ENCODE measurements at places on chromosomes 6 and 20.

- peak; percentile 13 for DNase-seq
These were observed 155.6 kb downstream of the OGFRL1 start for GRCh38 chr6:71444222-71444621.

DNA sequence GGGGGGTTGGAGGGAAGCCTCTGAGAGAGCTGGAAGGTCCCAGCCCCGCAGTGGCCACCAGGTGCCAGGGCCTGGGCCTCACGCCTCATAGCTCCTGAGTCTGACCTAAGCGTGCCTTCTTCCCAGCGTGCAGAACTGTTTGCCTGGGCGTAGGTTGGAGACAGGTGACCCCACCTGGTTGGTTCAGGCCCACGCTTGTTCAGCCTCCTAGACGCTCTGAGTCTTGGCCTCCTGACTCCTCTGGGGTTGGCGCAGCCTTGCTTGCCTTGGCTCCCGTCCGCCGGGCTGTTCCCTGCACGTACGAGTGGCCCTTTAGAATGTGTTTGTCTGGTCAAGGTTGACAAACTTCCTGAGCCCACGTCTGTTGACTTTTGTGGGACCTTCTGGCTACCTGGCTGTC lies 70.8 kb downstream of the EYA2 start:
- peak; percentile 86 for DNase-seq

DNA sequence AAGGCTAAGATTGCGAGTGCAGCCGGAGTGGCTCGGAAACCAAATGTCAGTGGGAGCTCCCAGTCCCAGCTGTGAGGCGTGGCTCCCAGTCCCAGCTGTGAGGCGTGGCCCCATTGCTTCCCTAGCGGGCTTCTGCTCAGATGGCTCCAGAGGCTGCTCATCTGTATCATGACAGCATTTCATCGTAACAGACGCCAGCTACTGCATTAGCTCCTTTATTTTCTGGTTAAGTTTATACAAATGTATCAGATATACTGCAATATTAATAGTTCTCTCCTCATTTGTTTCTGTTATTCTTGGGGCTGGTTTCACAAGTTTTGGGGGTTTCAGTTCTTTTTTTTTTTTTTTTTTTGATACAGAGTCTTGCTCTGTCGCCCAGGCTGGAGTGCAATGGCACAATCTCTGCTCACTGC lies 34.7 kb upstream of the TBXT start:
- DNase-seq = no peak

DNA sequence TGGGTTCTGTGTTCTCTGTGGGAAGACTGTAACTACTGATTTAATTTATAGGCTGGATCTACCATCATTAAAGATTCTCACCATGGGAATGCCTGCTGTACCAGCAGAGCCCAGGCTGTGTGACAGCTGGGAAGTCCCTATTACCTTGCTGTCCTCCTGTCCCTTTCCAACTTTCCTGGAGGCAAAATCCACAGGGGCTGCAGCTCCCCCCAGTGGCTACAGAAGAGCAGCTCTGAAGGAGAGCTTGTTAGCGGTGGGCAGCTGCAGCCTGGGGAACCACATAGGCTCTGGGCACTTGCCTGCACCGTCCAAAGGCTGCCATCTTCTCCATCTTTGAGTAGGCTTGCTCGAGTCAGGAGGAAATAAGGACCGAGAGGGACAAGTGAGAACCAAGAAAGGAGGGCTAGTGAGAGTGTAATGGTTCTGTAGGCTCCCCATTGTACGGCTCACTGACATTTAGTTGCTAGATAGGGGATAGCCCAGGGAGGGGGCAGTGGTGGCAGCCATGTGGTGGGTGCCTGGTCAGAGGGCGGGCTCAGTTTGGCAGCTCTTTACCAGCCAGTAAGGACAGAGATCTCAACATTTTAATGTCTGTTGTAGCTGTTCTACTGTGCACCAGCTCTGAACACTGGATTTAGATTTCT lies 155.1 kb upstream of the MLIP start:
- peak; percentile 88 for DNase-seq

DNA sequence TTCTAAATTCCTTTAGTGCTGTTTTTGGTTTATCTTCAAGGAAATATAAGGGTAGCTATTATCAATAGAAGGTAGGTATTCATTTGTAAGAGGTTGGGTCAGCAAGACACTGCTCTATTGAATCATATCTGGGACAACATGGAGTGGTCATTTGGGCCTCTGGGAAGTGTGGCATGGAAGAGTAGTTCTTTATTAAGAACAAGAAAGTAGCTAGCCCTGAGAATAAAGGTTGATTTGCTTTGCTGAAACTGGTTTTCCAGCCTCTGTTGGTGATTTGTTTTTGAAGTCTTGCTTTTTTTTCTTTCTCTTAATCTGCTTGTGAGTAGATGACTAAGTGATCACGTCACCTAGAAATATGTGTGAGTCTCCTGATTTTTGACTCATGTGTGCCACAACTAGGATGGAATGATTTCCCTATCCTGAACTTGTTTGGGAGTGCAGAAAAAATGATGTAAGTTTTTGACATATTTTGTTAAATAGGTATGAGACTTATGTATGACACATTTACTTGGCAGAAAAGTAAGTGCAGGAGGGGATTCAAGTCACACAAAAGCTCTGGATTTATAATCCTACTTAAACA lies 381.8 kb downstream of the CENPW start:
- DNase-seq = no peak

DNA sequence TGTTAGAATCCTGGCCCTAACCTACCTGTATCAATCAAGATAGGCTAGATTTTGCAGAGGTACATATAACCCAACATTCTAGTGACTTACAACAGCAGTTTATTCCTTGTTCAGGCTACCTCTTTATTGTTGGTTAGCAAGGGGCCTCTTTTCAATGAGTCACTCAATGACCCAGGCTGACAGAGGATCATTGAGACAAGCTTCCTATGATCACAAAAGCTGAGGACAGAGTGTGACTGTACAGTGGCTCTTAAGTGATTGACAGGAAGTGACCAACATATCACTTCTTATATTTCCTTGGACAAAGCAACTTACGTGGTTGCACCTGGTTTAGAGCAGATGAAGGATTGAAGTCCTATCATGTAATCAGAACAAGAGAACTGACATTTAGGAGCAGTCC lies 740.9 kb downstream of the FRK start:
- no peak for DNase-seq

DNA sequence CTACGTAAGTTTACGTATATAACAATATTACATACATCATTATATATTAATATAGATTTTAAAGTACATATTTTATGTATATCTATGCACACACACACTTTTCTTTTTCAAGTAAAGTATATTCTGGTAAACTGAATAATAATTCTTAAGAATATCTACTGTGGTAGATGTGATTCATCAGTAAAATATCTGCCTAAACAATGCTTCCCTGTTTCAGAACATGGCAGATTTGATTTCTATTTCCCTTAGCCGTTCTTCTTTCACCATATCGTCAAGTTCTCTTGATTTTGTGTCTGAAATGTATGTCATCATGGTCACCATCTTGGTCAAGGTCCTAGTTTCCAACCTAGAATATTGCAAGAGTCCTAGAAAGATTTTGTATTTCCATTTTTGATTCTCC lies 195.6 kb downstream of the HDGFL1 start:
- DNase-seq = no peak

DNA sequence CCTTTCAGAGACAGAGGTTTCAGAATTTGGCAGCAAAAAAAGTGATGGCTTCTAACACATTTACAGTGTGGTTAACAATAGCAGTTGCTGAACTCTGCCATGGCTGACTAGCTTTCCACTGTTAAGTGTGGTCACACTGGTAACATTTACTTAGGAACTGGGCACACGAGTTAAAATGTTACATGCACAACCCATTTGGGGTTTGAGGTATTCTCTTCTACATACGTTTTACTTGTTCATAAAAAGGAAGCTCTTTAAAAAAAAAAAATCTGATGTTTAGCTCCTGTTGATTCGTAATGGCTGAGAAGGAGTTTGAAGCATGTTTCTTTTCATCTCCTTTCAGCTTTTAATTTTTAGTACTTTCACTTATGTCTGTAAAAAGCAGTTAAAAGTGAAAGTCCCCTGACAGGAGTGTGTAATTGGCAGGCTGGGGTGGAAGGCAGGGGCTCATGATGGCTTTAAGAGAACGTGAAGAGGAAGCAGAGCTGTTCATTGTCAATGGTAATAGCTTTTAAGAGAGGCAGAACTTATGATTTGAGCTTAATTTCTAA lies 245.9 kb downstream of the FARS2 start:
- no peak for DNase-seq

GRCh38 chr6:154414021-154414813 lies 57.6 kb upstream of the IPCEF1 start:
- no peak for DNase-seq

DNA sequence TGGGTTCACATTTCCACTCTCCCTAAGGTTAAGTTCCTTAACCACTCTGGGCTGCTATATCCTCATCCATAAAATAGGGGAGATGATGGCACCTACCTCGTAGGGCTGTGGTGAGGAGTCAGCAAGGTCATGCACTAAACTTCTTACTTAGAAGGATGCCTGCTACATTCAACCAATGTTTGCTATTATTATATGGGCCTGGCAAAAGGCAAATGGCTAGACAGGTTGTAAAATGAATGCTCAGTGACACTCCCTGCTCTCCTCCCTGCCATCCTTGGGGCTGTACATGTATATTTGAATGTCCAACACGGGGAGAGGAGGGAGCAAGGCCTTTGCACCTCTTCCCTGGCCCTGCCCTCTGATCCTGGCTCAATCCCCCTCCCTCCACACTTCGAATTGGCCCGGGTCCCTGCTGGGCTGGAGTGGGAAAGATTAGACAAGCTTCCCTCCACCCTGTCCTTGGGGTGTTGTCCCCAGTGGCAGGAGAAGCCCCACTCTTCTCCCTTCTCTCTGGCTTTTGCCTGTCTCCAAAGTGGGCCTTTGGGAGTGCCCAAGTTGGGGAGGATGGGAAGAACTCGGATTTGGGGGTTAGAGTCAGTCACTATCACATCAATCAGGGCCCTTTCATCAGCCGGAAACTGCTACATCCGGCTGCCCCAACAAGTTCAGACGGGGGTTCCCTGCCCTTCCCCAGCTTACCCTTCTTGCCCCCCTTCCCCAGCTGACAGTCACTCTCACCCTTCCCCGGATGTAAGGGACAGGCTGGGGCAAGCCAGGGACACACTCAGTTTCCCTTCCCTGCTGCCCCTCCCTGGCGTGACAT lies 36.3 kb upstream of the VEGFA start:
- no peak for DNase-seq

GRCh38 chr6:156587071-156587470 lies 190.1 kb upstream of the ARID1B start:
- no peak for DNase-seq

GRCh38 chr6:127247114-127248096 lies 19.3 kb upstream of the RNF146 start:
- DNase-seq = no peak

GRCh38 chr6:30463242-30463641 lies 26.1 kb upstream of the HLA-E start:
- DNase-seq = no peak

- DNase-seq = no peak
These were observed 6.4 kb downstream of the CHRNA4 start for GRCh38 chr20:63354636-63355350.

DNA sequence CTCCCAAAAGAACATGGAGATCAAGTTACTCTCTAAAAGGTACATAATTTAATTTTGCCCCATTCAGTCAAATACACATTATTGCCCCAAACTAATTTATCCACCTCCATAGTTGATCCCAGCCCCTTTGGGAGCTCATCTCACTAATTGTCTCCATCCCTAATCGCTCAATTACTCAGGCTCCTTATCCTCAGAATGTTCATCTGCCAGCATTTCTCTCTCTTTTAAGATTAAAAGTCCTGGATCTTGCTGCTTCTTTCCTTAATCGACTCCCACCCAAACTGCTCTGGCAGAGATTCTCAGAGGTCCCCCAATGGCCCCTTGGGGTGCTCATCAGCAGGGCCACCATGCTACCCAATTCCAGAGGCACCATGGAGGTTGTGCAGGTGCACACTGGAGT lies 18.4 kb upstream of the NNAT start:
- DNase-seq = peak; percentile 31

GRCh38 chr6:159099961-159100360 lies 55.2 kb upstream of the TAGAP start:
- DNase-seq = no peak

GRCh38 chr6:13463941-13464340 lies 23.5 kb downstream of the GFOD1 start:
- no peak for DNase-seq

DNA sequence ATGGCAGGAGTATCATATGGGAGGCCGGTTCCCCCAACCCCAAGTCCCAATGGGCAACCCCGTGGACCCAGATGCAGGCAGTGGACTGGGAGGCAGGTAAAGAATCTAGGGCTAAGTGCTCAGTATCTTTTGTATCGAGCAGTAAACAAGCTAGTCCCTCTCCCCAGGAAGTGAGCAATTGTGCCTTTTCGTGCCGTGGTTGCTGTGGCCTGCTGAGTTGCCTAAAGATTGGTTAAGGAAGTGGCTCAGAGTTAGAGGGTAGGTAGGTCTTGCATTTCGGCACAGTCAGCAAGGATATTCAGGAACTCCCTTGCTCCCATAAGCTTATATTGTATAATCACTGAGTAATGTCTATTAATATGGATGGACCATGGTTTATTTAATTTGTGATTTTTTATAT lies 1.3 kb upstream of the DNAH8 start:
- no peak for DNase-seq

- no peak for DNase-seq
These were observed 244.1 kb upstream of the QKI start for GRCh38 chr6:163170294-163170883.

- peak; percentile 77 for DNase-seq
These were observed at the start of gene RSPO3 for GRCh38 chr6:127118298-127119101. Gene RSPO3, plus strand, starts transcription at chr6:127118671. Its CDS starts 522 bp downstream, at chr6:127119193.

GRCh38 chr6:129643968-129644367 lies 66.0 kb downstream of the ARHGAP18 start:
- DNase-seq = peak; percentile 93

DNA sequence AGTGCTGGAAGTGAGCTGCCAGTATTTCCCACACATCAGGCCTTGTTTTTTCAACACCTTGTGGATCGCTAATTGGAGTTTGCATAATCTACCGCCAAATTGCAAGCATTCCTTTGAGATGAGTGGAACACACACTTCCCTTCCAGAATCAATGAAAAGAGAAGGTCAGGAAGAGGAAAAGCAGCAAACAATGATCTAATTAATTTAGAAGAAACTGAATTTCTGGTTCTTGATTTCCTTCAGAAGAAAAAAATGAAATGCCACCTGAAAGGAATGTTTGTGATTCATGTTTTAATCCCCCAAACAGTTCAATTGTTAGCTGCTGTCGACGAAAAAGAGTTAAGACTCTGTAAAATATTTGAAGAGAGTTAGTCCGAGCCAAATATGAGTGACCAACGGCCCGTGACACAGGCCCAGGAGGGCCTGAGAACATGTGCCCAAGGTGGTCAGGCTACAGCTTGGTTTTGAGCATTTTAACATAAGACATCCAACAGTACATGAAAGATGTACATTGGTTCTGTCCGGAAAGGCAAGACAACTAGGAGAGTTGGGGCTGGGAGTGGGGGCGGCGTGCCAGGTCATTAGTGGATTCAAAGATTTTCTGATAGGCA lies 182.3 kb downstream of the MTFR2 start:
- DNase-seq = no peak

All from NCI-H69 (cell line).